ENCODE measurements at places on chromosomes 2 and 18.

DNA sequence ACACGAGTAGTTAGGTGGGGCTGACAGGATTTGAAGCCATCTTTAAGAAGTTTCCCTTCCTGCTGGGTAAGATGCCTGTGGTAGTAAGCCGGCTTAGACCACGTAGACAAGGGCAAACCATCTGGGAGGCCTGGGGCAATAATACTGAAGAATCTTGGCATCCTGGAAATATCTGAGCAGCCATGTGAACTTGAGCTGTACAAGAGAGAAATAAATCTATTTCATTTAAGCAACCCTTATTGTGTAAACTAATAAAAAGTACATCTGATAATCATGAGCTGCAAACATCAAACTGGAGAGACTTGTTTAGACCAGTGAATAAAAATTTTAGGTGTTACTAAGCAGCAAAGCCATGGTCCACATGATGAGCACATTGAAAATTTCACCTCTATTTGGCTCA, 11.4 kb upstream of the CETN1 start:
- DNase-seq = no peak

DNA sequence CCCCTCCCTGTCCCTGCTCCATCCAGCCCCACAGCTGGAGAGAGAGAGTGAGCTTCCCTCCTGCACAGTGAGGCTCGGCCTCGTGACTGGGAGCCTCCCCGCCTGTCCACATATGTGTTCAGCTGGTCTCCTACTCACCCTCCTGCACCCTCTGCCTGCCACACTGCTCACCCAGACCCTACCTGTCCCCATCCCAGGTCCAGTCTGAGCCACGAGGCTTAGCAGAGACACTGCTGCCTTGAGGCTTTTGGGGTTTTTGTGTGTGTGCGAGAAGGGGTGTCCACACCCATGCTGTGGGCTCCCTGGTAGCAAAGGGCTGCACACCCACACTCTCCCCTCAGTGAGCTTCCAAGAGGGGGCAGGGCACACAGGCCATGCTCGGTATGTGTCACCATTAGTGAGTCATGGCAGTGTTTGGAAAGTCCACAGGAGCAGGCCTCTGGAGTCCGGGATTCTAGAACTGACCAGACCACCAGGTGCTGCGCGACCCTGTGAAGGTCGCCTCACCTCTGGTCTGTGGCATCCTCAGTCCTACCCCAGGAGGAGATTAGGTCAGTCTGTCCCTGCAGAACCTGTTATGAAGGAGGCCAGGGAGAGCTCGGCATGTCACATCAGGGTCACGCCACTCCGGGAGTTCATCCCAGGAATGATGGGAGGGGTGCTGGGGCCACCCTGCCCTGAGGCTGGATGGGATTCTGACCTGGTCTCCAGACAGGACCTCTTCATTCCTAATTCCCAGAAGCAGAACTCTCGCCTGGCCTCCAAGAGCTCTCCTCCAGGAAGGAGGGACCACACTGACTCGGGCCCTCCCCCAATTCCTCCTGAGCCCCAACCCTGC, 39.9 kb upstream of the SMAD7 start:
- DNase-seq = peak; percentile 47

DNA sequence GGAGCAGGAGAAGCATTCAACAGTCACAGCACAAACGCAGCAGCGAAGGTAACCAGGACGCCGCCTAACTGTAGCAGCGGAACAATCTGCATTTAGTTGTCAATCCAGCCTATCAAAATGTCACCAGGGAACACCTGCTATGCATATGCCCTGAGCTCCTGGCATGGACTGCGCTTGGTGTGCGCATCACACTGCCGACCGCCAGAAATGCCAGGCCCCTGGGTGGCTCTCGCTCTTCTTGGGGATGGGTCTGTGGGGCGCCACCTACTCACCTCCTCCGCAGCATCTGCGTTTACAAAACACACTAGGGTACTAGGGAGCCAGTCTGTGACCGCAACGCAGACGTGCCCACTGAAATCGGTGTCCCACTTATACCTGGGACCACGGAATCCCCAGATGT, 31.7 kb downstream of the ZNF516 start:
- no peak for DNase-seq

GRCh38 chr2:160561551-160562295, 68.1 kb upstream of the RBMS1 start:
- DNase-seq = no peak

DNA sequence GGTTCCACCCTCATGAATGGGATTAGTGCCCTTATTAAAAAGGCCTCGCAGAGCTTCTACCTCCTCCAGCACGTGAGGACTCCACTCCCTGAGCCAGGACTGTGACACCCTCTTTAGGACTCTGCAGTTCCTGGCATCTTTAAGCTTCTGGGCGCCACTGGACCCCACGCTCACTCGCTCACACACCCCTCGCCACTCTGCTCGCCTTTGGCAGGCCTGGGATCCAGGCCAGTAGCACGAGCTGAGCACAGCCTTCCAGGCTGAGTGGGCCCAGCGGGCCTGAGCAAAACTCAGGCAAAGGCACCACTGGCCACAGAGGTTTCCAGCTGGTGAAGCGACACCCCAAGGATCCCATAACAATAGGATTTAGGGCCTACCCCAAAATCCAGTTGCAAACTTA, 107.9 kb upstream of the GPC1 start:
- DNase-seq = no peak

DNA sequence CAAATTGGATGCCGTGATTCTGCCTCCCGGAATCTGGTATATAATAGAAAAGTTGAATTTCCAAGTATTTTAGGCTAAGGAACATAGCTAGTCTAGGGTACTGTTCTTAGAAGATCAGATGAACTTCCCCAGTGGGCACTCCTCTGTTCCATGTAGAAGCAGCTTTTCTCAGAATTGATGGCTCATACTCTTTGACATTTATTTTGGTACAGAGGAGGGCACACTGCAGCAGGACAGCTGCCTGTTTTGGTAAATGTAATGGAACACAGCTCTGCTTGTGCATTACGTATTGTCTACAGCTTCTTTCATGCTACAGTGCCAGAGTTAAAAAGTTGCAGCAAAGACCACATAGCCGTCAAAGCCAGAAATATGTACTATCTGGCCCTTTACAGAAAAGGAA, 10.8 kb downstream of the YPEL5 start:
- DNase-seq = no peak

GRCh38 chr2:69242651-69243051, 144.4 kb downstream of the GFPT1 start:
- DNase-seq = no peak

- DNase-seq = no peak
These were observed 32.5 kb downstream of the IDH1 start for GRCh38 chr2:208222351-208222750.

- DNase-seq = no peak
These were observed 47.4 kb downstream of the PSMG2 start for GRCh38 chr18:12750076-12750714.

DNA sequence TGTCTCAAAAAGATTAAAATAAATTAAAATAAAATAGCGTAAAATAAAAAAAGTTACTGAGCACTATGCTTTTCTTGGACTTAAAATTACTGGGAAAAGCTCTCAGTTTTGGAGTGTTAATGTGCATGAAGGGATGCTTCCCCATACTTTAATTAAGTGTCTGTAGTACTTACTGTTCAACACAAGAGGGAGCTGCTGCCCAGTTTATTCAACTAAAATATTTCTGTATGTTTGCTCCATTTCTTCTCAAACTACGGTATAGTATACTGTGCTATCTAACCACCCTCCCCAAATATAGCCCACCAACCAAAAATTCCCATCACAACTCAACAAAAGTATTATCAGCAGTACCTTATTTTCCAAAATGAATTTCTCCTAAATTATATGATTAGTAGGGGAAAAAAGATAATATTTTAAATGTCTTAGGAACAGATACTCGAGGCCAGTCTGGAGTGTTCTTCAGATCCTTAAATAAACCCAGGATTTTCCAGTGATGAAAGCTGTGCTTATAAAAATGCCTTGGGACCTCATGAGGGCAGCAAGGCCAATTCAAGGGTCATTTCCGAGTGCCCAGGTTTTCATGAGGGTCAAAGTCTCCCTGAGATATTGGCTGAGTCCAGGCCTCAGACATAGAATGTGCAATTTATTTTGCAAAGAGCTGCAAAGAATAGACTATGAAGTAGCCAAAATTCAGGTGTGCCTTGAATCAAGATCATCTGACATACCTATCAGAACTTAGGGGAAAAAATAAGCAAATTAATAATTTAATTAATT, 64.1 kb downstream of the CHRNA1 start:
- DNase-seq = no peak

DNA sequence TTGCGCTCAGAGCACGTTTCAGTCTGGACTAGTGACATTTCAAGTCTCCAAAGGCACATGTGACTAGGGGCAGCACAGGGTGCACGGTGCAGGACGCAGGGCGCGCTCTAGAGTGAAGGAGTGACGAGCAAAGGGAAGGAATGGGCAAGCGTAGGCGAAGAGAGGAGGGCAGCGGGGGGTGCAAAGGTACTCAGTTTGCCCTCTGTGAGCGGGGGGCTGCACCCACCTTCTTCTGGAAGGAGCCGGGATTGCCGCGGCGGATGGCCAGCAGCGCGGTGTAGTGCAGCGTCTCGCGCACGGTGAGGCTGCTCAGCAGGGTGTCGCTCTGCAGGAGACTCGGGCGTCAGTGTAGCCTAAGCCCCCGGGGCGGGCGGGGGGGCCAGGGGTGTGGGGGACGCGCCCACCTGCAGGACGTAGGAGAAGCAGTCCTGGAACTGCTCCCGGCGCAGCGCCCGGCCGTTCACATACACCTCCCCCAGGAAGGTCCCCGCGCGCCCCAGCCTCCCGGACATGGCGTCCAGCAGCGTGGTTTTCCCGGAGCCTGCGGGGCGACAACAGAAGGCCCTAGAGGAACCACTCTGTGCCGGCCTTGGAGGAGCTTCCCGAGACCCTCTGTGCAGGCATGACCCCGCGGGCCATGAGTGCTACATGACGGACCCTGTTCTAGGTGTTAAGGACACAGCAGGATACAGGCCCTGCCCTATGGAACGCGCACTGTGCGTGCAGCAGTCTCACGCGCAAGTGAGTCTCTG, 6.9 kb downstream of the ABCG5 start:
- no peak for DNase-seq

GRCh38 chr2:36338827-36339145, 16.8 kb upstream of the CRIM1 start:
- no peak for DNase-seq

GRCh38 chr2:29446847-29447246, 331.6 kb downstream of the CLIP4 start:
- no peak for DNase-seq

DNA sequence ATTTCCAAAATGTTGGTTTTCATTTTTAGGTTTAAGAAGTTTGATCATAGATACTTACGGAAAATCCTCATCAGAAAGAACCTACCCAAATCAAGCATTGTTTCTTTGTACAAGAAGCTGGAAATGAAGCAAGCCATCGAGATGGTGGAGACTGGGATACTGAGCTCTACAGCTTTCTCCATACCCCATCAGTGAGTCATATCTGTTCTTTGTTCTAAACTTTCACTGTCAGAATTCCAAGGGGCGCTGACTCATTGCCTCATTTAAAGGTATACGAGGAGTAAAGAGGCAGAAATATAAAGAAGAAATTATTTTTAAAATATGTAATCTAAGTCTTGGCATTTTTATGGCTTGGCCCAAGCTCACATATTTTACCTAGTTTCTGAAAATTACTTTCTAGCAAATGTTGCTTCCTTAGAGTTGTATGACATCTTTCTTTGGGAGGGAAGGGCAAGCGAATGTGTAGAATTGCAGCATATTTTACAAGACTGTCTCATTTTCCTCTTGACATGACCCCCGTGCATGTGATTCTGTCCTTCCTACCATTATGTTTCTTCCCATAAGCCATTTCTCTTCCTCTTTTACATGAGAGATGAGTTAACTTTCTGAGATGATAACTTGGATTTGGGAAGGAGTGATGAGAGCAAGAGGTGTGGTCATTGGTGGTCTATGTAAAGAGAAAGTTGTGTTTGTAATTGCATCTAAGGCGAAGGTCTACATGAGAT, 41.2 kb downstream of the SLC9A4 start:
- peak; percentile 9 for DNase-seq

GRCh38 chr18:4453874-4454536, 1.1 kb downstream of the DLGAP1 start:
- no peak for DNase-seq

GRCh38 chr18:61950371-61950770, 57.6 kb upstream of the RNF152 start:
- DNase-seq = no peak

DNA sequence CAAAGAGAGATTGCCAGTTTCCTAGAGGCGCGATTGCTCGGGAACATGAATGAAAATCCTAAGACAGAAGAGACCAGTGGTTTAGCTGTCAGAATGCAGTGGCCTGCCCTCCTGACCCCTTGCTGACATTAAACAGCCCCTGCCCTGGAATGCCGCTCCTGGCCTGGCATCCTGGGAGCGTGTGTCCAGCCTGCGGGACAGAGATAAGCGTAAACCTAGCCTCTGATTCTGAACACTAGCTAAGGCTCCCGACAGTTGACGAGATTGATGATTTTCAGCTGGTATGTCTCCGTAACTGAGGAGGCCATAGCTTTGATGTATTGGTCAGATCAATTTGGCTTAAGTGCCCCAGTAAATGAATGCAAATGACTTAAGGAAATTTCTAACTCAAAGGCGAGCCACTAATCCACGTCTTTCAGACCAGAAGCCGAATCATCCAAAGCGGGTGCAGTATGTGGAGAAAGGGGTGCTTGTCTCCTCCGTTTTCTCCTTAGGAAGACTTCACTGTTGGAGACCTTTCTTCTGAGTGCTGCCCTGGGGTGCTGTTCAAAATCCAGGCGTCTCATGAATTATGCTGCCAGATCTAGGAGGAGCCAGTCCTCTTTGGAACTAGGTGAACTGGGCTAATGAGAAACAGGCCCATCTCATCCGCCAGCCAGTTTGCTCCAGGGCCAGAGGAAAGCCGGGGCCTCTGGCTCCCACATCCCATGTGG, 142.5 kb upstream of the L3MBTL4 start:
- DNase-seq = no peak

DNA sequence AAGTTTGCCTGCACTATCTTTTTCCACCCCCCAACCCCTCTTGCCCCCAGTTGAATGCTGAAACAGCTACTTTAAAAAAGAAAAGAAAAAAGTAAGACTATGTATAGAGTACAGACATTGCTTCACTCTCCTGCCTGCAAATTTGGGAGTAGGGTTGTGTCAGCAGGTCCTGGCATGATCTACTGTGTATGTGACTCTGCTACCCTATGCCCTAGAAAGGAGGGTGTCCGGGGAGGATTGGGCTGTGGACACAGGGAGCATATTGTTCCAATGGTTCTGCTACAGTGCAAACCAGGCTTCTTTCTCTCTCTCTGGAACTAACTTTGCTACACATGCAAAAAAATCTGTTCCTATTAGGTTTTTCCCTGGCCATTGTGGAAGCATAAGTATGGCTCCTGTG, 9.9 kb upstream of the ZEB2 start:
- no peak for DNase-seq

GRCh38 chr18:68504441-68505177, 210.3 kb downstream of the TMX3 start:
- no peak for DNase-seq
